CD4-positive, alpha-beta T cell treated with Interferon alpha-2 for 1 hour (primary cell): ENCODE measurements at places on chromosomes 7 and 10.

- no peak for DNase-seq
Measured at GRCh38 chr7:155187061-155187785, 110.5 kb upstream of the INSIG1 start.

DNA sequence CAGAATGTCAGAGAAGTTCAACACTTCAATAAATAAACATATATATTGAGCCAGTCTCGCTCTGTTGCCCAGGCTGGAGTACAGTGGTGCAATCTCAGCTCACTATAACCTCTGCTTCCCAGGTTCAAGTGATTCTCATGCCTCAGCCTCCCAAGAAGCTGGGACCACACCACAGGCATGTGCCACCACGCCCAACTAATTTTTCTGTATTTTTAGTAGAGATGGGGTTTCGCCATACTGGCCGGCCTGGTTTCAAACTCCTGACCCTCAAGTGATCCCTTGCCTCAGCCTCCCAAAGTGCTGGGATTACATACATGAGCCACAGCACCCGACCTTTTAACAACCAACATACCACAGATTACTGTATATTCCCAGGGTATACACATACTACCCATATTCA lies 134.2 kb downstream of the JMJD1C start:
- no peak for DNase-seq

GRCh38 chr7:151798851-151799448 lies 78.0 kb downstream of the PRKAG2 start:
- no peak for DNase-seq

DNA sequence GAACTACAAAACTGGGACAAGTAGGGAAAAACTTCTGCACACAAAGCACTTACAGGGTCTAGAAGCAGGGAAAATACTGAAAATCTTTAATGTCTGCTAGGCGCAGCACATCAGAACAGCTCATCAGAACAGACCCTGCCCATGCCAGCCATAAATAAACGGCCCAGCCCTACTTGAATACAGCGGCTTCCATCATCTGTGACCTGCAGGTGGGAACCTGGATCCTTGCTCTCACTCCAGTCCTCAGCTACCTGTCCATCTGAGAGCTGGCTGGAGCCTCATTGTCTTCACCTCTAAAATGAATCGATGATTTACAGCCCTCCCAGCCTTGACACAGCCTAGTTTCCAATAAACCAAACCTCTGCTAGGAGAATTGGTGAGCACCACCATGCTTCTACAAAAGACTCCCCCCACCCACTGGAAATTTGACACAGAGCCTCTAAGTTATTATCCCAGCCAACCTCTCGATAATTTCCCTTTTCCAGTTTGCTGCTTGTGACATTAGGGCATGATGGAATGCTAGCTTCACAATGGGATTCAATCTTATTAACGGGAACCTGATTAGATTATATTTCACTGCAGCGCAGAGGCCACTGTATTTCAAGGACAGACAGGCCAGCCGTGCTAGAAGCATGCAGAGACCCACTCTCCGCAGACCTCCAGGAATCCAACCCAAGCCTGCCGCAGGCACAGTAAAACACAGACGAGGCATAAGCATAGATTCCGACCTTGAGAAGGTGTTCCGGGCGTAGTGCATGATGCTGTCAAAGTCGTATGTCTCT lies 61.6 kb upstream of the OPALIN start:
- DNase-seq, result no peak

GRCh38 chr10:25811052-25811685 lies 122.9 kb upstream of the MYO3A start:
- DNase-seq, result no peak

- DNase-seq, result peak; percentile 18
Measured at GRCh38 chr10:49362596-49363260, 33.2 kb downstream of the DRGX start.

DNA sequence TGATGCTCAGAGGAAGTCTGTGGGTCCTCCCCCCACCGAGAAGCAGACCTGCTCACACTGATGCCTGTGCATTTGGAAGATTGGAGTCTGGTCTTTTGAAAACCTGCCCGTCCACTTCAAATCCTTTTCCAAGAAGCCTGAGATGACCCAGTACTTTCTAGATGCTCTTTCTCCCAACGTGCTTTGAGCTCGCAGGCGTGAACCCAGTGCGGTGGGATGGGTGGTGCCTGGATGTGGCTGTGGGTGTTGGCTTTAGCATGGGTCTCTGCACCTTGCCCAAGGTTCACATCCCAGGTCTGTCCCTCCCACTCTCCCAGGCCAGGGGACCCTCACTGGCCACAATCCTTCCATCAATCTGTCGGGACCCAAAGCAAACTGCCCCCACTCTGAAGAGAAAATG lies 170.2 kb downstream of the ADARB2 start:
- no peak for DNase-seq

DNA sequence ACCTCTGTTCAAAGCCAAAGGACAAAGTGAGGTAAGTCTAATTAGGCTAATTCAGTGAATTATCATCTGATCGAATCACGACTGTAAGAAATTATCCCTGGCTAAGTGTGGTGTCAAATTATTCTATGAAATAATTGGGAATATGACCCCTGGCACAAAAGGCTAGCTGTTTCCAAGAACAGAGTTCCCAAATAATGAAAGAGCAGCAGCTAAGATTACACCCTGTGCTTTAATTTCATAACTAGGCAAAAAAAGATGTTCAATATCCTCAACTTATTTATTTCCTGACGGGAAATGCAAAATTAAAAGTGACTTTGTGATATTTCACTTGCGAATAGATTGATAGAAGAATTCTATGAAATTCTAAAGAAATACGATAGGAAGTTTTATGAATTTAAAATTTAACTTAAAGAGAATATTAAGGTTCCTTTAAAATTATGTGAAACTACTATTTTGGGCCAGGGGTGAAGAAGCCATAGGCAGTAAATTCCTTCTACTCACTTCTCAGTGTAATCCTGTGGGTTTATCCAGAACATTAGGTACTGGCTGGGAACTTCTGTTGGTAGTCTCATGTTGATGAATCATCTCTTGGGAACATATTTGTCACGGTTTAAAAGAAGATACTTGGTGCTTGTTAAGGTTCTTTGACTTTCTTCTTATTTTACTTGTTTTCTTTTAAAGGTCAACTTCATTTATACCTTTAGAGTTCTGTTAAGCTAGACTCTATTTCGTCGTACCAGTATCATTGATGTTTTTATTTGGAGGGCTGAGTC lies 148.5 kb downstream of the POLR1F start:
- no peak for DNase-seq

- DNase-seq, result no peak
Measured at GRCh38 chr7:3089493-3089892, 45.8 kb upstream of the CARD11 start.

DNA sequence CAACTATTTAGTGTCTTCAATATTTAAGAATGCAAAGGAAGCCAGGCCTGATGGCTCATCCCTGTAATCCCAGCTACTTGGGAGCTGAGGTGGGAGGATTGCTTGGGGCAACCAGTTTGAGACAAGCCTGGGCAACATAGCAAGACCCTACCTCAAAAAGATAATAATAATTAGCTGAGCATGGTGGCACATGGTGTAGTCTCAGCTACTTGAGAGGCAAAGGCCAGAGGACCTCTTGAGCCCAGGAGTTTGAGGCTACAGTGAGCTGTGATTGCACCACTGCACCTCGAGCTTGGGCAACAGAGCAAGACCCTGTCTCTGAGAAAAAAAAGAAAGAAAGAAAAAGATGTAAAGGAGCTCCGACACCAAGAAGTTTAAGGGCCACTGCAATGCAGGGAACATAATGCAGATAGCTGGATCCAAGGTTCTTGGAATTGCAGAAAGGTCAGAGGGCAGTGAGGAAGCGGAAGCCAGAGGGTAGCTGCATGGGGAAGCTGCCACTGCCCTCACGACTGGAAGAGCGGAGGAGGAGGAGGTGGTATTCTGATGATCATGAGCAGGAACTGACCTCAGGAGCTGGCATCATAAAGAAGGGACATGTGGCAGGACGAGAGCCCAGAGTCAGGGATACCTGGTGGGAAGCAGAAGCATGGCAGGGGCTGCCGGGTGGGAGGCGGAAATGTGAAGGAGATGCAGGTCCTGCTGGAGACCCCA lies 60.2 kb upstream of the PODXL start:
- no peak for DNase-seq

DNA sequence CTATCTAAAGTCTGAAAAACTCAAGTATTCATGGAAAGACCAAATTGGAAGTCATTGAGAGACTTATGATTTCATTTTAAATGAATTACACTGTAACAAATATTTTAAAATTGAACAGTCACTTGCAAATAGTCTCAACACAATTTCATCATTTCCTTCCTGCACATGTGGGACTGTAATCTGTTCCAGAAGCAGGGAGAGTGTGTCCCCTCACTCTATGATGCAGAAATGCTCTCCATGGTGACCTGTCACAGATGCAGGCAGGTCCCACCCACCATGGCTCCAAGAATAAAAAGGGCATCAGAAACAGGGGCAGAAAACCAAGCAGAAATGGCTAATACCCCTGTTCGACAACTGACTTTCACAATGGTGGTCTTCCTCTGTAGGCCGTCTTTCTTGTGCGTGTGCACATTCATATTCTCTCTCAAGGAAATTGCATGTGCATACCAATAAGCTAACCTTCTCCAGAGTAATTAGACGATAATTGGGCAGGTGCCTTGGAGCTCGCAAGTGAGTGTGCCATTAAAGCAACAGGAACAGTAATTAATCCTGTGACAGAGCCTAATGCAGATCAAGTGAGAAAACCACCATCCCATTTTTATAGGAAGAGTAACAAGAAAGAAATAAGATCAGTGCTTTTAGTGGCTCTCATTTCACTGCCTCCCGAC lies 170.9 kb downstream of the ZMYND11 start:
- no peak for DNase-seq

DNA sequence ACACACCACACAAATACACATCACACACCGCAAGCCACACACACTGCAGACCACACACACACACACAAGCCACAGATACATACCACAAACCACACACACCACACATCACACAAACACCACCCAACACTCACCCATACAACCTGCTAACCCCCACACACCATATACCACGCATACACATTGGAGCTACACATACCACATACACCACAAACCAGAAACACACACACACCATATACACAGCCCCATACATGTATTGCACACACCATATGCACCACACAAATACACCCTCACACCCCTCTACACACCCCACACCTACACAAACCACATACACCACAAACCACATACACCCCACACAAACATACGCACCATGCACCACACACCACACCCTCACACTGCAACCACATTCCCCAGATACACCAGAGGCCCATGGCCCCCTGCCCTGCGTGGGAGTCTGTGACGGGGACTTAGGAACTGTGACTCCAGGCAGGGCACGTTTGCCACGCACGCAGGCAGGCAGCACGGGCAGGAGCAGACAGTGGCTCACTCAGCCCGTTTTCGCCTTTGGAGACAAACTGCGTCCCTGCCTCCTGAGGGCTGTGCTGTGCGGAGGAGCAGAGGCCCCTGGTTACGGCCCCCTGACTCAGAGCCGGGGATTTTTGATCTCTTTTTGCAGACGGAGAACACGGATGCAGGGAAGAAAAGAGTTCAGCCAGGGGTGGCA lies 52.6 kb downstream of the TMEM209 start:
- peak; percentile 15 for DNase-seq

DNA sequence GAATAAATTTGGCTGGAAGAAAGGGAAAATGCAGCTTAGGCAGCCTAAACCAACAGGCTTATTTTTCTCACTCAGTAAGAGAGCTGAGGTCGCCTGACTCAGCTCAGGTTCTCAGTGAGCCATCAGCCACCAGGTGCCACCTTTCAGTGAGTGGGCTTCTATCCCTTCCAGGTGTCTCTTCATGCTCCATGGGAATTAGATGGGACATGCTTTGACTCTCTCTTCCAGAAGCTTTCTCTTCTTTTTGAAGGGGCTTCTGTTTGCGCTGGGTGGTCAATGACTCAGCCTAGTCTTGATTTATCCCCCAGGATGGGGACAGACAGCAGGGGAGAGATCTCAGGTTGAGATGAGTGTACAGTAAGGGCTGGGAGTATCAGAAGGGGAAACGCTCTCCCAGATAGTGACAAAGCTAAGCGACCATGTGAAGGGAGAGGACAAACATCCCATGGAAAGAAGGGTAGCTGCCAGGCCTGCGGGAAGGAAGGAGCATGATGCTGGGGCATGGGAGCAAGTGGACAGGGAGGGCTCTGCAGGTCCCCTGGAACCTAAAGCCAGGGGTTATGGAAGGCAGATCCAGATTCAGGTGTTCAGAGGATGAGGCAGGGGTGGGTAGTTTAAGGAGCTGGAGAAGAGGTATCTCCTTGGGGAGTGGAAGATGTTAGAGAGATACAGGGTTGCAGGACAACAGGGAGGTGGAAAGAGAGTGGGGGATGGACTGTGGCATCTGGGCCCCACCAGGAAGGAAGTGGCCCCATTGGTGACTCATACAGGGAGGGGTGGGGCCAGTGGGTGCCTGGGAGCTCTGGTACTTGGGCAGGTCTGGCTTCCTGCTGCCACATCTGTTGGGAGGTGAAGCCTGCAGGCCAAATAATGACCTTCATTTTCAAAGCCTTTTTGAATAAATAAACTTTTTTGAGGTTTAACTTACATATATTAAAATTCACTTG lies 32.5 kb downstream of the OGDH start:
- DNase-seq, result peak; percentile 88

- DNase-seq, result no peak
Measured at GRCh38 chr7:151795168-151795811, 81.6 kb downstream of the PRKAG2 start.

GRCh38 chr7:131046246-131046645 lies 281.4 kb upstream of the MKLN1 start:
- no peak for DNase-seq

- DNase-seq, result peak; percentile 57
Measured at GRCh38 chr7:121442845-121443244, 46.7 kb upstream of the FAM3C start.

- no peak for DNase-seq
Measured at GRCh38 chr10:125344573-125345171, 184.3 kb upstream of the CTBP2 start.

DNA sequence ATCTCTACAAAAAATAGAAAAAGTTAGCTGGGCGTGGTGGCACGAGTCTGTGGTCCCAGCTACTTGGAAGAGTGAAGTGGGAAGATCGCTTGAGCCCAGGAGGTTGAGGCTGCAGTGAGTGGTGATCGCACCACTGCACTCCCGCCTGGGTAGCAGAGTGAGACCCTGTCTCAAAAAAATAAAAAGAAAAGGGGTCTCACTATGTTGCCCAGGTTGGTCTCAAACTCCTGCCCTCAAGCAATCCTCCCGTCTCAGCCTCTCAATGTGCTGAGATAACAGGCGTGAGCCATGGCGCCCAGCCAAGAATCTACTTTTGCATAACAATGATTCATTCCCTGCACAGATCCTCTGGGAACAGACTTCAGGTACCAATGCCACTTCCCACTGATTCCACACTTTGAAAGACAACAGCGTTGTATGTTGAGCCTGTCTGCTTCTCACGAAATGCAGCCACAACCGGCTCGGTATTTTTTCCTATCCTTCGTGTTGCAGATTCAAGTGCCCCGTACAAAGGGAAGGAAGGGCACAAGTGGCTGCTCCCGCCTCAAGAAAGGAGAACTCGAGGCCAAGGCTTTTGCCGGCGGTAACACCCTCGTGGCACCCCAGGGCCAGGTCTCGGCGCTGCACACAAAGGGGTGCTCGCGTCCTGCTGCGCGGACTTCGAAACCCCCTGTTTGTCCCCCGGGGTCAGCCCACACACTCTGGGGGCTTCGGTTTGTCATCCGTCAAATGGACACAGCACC lies 745 bp downstream of the DAGLB start:
- peak; percentile 34 for DNase-seq

- DNase-seq, result no peak
Measured at GRCh38 chr10:130014263-130015074, 50.4 kb upstream of the EBF3 start.
